Nucleus accumbens (tissue), 56 donors: ENCODE measurements at places on chromosomes 16 and 17.

- no peak for DNase-seq
Measured at GRCh38 chr17:58280480-58281217, at the start of gene MPO. Gene MPO, minus strand, starts transcription at chr17:58280935. Its CDS starts 177 bp downstream, at chr17:58280758.

DNA sequence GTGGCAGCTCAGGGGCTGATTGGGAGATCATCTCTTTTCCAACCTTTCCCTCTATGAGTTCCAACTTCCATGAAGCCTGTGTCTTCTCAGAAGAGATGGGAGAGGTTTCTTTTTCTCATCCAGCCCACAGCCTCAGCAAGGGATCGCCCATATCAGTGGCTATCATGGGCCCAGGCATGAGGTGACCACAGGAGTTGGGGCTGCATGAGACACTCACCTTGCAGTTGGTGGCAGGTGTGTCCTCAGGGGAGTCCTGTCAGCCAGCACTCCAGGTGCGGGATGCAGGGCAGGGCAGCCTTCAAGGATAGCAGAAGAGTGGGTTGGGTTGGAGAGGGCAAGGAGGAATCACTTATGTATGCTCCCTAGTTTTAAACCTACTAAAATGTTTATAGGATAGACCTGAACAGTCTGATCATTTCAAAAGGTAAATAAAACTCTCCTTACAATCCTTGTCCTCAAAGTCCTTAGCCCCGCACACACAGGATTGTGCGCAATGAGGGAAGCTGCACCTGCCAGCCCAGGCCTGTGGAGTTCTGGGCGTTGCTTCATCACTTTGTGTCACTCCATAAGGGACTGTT, 811.1 kb downstream of the KCNJ18 start:
- no peak for DNase-seq

DNA sequence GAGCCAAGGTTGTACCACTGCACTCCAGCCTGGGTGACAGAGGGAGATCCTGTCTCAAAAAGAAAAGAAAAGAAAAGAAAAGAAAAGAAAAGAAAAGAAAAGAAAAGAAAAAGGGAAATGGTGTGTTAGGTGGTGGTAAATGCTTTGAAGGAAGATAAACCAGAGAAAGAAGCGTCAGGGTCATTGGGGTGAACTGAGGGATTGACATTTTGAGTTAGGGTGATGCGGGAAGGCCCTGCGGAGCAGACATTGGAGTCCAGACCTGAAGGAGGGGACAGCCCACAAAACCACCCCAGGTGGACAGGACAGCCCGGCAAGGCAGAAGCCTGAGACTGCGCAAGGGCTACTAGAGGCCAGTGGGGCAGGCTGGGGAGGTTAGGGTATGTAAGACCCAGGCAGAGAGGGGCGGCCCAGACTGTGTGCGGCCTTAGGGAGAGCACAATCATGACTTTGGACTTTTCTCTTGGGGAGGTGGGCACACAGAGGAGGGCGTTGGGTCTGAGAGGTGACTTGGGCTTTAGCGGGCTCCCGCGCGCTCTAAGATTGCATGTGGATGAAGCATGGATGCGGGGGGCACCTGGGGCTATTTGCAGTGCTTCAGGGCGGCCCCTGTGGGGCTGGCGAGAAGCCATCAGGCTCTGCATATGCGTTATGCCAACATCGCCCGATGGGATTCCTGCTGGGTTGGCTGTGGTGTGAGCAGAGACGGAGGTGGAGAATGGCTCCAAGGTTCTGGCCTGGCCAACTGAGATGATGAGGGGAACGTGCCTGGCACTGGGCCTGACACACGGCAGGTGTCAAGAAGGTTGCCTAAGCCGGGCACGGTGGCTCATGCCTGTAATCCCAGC, 3.3 kb upstream of the GAA start:
- DNase-seq = no peak

GRCh38 chr16:73888840-73889490, 407.6 kb upstream of the PSMD7 start:
- no peak for DNase-seq

DNA sequence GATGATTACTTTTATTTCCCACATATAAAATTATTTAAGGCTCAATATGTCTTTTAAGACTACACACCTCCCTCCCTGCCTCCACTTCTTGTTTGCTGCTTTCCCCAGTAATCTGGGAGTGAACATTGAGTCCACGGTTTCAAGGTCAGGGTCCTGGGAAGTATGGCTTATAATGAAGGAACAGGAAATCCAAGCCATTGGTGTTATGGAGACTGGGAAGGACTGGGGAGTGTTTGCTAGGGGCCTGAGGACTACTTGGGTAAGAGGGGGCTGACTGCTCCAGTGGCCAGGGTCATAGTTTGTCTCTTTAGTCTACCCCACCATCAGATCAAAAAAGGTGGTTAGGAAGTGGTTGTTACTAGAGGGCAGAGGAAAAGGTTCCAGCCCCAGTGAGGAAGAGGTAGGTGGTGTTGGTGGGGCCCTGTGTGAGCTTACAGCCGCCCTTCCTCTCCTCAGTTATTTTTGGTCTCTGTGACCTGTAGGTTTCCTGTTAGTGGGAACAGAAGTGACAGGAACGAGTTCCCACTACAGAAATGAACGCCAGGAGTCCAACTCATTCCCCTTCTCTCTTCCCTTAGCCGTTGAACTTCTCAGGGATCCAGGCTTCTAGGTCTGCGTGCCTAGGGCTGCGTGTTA, 742 bp upstream of the SLC16A13 start:
- no peak for DNase-seq

DNA sequence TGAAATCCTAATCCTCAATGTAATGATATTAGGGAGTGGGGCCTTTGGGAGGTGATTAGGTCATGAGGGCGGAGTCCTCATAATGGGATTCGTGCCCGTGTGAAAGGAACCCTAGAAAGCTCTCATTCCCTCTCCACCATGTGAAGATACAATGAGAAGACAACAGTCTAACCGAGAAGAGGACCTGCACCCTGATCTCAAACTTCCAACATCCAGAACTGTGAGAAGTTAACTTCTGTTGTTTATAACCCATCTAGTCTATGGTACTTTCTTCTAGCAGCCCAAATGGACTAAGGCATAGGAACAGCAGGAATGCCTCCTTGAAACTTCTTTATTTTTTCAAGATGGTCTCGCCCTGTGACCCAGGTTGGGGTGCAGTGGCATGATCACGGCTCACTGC, 24.7 kb downstream of the WSB1 start:
- no peak for DNase-seq

DNA sequence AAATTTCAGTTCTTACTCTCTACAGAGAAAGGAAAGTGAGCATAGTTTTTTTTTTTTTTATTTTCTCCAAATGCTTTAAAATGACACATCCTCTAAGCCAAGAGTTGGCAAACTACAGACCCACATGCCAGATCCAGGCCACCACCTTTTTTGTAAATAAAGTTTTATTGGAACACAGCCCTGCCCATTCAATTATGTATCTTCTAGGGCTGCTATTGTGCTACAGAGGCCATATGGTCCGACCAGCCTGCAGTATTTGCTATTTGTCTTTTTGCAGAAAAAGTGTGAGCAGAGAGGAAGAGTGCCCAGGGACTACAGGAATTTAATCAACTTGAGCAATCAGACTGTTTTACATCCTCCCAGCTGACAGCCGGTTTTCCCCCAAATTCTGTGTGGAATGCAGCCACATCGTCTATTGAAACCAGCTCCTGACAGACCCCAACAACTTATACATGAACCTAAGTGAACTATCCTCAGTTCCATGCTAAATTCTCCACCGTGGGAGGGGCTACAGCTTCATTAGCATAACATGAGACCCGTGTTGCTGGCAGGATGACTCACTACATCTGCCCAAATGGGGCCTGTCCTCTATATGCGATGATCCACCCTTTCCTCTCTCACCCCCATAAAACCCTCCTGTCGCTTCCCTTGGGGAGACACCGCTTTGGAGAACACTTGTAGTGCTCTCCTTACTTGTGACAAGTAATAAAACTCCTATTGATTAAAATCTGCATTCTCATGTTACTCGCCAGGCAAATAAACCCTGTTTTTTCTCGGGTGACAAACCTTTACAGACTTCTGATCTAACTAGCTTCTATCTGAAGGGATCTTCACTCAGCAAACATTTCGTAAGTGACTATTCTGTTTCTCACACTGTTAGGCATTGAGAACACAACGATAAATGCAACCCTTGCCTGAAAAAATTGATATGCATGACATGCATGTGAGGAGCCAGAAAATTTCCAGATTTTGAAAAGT, 149.4 kb upstream of the HS3ST3A1 start:
- no peak for DNase-seq

DNA sequence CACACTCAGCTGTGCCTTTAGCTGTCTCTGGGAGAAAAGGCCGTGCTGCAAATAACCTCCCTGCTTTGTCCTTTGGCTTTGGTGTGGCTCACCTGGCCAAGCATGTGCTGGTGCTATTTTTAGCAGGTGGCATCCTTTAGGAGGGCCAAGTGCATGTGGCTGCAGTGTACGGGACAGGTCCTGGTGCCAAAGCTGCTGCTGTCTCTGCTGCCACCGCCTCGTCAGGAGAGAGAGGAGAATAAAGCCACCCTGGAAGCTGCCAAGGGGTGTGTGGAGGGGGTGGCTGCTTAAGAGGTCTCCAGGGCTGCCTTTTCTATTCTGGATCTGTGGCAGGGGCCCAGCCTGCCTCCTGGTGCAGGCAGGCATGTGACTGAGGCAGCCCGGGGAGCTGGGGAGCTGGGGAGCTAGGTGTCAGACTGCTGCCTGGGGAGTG, 6.2 kb downstream of the AKAP1 start:
- peak; percentile 44 for DNase-seq

- DNase-seq = no peak
Measured at GRCh38 chr16:10168258-10168657, 14.0 kb downstream of the GRIN2A start.

DNA sequence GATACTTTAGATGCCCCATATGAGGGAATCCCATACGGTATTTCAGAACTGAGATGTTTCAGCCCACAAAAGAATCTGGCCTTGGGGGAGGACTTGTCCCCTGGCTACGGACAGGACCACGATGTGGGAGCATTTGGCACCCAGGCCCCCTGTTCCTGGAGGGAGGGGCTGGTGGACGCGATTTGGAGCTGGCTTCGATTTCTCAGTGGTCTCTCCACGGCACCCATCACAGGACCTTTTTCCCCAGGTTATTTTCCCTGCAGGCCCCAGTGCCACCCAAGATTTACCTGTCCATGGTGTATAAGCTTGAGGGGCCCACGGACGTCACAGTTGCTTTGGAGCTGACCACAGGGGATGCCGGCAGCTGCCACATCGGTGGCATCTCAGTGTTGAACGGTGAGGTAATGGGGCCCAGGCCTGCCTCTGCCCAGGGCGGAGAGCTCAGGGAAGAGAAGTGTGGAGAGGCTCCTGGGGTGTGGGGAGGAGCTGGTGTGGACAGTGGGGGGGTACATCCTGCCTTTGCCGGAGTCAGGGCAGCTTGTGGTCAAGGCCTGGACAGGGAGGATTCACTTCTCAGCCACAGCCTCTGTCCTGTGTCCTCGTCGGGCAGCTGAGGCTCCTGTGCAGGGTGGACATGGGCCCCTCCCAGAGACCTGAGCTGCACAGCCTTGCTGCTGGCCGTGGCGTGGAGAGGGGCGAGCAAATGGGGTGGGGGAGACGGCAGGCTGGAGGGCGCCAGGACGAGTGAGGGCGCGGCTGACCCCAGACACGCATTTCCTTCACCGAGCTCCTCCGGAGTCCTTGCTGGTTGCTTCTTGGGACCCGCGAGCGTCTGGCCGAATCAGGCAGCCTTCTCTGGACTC, 9.9 kb downstream of the ENGASE start:
- no peak for DNase-seq

- no peak for DNase-seq
Measured at GRCh38 chr17:78951967-78952551, 26.9 kb upstream of the TIMP2 start.

DNA sequence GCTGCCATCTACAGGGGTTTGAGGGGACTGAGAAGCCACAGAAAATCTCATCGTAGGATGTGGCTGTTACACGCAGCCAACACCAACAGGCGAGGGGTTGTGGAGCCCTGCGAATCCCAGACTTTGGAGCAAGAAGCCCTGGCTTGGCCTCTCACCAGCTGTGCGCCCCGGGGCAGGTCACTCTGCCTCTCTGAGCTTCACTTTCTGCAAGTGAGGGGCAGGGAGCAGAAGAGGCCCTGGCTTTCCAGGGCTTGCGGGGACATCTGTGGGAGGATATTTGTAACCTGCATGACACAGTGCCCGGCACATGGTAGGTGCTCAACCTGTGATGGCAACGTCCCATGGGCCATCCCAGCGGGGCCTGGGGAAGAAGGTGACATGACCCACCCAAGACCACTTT, 32.9 kb upstream of the CIBAR2 start:
- DNase-seq = no peak

- no peak for DNase-seq
Measured at GRCh38 chr17:51948128-51948527, 210.4 kb downstream of the CA10 start.

GRCh38 chr17:12431188-12431587, 234.5 kb upstream of the MYOCD start:
- no peak for DNase-seq

GRCh38 chr16:49461517-49461951, 87.9 kb downstream of the C16orf78 start:
- no peak for DNase-seq

DNA sequence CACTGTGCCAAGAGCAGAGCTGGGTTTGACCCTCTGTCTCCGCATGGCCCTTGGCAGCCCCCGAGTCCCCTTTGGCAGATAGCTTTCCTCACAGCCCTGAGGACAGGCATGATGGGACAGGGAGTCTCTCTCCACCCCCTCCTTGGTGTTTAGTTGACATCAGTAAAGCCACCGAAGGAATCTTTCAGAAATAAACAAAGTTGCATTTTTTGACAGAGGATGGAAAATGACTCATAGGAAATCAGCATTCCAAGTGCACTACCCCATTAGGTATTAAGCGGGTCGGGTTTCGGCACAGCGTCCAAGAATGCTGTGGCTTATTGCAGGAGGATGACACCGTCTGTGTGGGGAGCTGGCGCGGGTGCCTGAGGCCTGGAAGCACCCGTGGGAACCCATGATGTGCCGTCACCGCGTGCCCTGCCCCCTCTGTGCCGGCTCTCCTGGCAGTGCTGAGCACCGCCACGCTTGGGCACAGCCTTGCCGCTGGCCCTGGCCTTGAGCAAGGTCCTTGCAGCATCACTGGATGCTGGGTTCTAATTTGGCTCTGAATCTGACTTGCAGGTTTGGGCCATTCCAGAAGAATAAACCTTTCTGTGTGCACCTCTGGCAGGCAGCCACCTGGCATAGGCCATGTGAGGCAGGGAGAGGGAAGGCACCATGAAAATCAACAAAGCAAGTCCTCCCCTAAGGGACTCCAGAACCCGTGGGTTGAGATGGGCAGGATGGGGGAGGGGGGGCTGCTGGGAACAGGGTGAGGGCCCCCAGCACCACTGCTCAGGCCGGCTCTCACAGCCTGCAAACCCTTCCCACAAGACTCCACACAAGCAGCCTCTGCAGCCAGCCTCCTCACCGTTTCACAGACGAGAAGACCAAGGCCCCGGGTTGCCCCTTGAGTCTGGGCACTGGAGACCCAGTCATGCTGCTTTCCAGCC, 50.5 kb upstream of the ZNF469 start:
- DNase-seq = no peak
